ENCODE measurements at places on chromosomes 12 and 14.

GRCh38 chr12:119681728-119682638 is 14.1 kb downstream of the PRKAB1 start:
- DNase-seq = no peak

- DNase-seq = no peak
These were observed 15.7 kb downstream of the KCNA5 start for GRCh38 chr12:5059358-5059757.

- DNase-seq = no peak
These were observed 63.2 kb upstream of the RFX4 start for GRCh38 chr12:106519607-106520021.

- DNase-seq = no peak
These were observed 117.5 kb upstream of the PARP11 start for GRCh38 chr12:3990501-3991280.

GRCh38 chr12:118060301-118061010 is 523 bp downstream of the WSB2 start:
- no peak for DNase-seq

- DNase-seq = no peak
These were observed 129.1 kb downstream of the KITLG start for GRCh38 chr12:88451205-88451604.

DNA sequence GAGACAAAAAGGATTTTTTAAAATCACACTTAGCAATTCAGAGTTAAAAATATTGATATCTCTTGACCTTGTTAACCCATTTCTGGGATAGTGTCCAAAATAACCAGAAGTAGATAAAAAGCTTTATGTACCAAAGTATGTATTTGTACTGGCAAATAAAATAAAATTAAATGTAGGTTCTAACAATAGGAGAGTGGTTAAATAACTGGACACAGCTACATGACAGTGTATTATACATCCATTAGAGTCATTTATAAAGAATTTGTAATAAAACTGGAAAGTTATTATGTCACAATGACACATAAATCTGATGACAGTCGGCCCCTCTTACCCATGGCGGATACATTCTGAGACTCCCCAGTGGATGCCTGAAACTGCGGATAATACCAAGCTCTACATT is 34.0 kb downstream of the BMAL2 start:
- DNase-seq = no peak

DNA sequence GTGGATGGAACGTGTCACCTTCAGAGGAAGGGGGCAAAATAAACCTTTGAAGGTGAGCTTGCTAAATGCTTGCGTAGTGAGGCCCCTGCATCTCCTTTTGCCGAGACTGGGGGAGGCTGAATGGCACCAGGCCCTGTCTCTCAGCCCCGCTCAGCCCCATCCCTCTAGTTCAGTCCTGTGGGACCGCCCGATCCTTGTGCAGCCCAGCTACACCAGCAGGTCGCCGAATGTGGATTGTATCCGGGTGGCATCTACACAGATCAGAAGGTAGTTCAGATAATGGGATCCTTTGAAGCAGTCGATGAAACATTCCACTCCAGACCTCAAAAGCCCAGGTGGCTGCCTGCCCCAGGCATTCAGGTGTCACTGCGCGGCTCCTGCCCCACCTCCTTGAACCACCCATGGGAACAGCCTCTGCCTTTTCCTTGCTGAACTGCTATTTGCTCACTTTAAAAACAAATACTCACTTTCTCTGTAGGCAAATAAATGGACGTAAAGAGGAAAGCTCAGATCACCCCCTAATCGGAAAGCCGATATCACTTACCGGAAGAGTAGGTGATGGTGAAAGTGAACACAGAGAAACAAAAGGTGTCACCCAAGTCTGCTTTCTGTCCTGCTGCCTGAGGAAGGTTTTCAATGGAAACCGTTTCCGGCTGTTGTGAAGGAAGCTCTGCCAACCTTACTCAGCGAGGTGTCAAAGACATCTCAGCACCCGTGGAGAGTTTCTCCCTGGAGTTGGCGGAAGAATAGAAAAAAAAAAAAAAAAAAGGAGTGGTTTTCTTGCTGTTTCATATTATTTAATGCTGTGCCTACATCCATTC is 100.3 kb upstream of the NCOR2 start:
- no peak for DNase-seq

- DNase-seq = no peak
These were observed 271.2 kb downstream of the EGLN3 start for GRCh38 chr14:33679461-33680225.

DNA sequence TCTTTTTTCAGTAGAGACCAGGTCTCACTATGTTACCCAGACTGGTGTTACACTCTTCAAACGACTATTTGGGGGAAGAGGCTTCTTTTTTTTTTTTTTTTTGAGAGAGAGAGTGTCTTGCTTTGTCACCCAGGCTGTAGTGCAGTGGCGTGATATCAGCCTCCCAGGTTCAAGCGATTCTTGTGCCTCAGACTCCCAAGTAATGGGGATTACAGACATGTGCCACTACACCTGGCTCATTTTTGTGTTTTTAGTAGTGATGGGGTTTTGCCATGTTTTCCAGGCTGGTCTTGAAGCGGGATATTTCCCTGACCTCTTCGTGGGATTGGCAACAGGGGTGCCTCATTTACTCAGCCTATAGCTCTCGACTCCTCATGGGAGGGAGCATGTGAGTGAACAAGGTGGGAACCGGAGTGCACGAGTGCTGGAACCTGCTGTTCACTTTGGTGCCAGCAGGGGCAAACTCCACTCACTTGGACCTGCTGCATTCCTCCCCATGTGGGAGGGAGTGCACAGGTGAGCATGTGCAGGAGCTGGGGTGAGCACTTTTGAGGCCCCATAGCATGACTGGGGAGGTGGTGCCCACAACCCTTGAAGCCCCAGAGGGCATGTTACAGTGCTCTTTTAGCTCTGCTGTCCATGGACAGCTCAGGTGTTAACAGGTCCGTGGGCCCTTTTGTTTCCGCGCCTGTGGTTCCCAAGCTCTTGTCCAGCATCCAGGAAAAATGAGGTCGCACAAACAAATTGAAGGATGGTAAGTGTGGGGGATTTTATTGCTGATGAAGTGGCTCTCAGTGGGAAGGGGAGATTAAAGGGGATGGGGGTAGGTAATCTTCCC is 79.1 kb upstream of the HECTD1 start:
- DNase-seq = peak; percentile 18

DNA sequence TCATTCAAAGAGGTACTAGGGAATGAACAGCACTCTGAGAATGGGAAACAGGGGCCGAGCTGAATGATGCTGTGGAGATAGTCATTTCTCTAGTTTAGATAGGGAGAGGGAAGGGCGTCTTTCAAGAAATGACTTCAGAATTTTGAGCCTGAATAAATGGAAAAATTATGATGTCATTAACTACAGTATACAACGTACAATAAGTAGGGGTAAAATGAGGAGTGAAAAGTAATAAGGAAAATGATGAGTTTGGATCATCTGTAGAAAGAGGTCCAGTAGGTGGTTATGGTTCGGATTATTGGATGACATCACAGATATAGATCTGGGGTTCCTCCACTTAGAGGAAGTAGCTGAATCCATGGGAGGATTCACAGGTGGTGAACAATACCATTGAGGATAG is 960.0 kb downstream of the DIO2 start:
- DNase-seq = no peak

Measured in stimulated activated CD4-positive, alpha-beta T cell treated with anti-CD3 and anti-CD28 coated beads, Interleukin-15, amount 100 ng/mL, for 1 hour (primary cell).